ENCODE measurements at places on chromosomes 16 and 17.
A peak's percentile ranks its signal among the peaks of the same experiment; 100 is the strongest.

DNA sequence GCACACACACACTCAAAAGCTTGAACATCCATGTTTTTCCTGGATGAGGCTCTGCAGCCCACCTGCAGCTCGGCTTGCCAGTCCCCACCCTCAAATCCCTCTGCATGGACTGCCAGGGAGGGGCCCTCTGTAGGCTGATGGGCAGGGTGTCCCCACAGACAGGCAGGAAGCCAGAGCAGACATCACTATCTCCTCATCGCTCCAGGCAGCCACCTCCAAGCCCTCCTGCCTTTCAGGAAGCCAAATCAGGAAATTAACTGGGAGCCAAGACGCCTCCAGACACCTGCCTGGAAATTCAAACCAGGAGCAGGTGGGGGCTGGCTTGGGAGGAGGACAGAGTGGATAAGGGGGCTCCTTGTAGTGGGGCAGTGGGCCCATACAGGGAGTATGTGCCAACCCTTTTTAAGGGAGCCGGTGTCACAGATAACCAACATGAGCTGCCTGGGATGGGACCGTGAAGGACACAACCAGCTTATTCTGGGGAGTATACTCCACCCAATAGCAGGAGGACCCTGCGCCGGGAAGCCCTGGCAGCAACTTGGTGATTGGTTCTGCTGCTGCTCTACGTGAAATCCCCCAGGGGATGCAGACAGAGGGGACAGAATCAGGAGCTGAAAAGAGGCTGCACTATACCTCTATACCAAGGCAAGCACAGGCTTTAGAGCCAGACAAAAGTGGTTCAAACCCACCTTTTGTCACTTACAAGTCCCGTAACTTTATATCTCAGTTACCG is 139.1 kb downstream of the CCT6B start:
- no peak for DNase-seq

- DNase-seq, result no peak
These were observed 23.6 kb upstream of the TRAP1 start for GRCh38 chr16:3740934-3741333.

DNA sequence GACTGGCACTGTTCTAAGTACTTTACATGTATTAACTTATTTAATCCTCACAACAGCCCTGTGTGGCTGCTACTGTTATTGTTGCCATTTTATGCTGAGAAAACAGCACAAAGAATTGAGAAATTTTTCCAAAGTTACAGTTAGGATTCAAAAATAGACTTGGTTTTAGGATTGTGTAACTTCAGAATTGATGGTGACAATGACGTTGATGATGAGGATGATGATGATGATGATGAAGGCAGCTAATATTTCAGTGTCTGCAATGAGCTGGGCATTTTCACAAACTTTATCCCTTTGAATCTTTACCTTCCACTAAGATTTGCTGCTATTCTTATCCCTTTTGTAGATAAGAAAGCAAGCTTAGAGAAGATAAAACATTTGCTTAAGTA is 22.1 kb downstream of the PRKCB start:
- no peak for DNase-seq

- no peak for DNase-seq
These were observed 8.7 kb downstream of the ATXN1L start for GRCh38 chr16:71854369-71854948.

DNA sequence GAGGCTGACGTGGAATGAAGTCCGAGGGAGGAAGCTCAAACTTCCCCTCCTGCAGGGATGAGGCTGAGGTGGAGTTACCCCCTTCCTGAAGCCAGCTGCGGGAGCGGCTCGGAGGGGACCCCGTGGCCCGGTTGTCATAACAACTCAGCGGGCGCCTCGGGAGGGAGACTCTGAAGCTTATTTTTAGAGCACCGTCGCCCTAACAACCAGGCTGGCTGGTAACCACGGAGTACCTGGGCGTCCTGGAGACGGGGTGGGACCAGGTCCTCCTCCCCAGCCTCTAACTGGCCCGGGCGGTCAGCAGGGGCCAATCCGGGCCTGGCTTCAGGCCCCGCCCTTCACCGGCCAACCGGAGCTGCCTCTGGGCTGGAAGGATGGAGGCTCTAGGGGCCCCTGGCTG is 27.7 kb downstream of the NECAB2 start:
- DNase-seq, result peak; percentile 80

DNA sequence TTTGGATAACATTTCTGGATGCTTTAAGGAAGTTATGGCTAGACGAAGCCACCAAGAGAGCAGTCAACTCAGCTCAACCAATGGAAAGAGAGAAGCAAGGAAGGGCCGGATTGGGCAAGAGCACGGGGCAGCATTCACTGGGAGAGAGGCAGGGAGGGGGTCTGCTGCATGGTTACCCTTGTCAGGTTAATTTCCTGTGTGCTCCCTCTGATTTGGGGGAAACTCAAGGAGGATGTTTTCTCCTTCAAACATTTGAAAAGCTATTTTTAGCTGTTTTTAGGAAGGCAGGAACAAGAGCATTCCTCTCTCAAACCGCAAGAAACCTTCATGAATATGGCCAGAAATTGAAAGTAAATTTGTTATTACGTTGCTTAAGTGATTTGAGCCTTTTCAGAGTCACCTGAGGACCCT is 118.5 kb upstream of the ZFHX3 start:
- DNase-seq, result no peak

GRCh38 chr17:40074871-40075200 is 12.1 kb downstream of the THRA start:
- DNase-seq, result no peak

- no peak for DNase-seq
These were observed 5.9 kb downstream of the CORO7 start for GRCh38 chr16:4410335-4411075.

Data from retina (tissue), 1 donor.